ENCODE measurements at places on chromosomes 2 and 18.

- H3K36me3 ChIP-seq: no peaks in the 10 kb centered on the region
- no peak overlapping the region for H3K4me3 ChIP-seq
- H3K4me1 ChIP-seq: peaks cover 22% of the 10 kb centered on the region
- H3K27ac ChIP-seq: peak overlapping the region; percentile 17
- no peaks in the 10 kb centered on the region for H3K27me3 ChIP-seq
- no peak for DNase-seq
These were observed 153.7 kb upstream of the VRK2 start for GRCh38 chr2:57892920-57893319.

DNA sequence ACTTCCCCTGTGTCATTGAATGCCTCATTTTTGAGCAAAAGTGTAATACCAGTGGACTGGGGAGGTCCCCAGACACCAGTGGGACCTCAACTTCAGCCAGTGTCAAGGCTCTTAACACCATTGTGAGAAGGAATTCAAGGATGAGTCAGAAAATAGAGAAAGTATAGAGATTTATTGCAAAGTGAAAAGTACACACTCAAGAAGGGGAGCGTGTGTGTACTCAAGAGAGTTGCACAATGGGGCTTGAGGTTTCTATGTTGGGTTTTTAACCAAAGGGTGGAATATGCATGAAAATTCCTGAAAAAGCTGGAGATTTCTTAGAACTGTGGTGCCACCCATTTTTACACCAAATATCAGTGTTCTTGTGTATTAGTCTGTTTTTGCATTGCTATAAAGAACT is 81.9 kb downstream of the ADCYAP1 start:
- H3K4me3 ChIP-seq: no peak overlapping the region
- no peaks in the 10 kb centered on the region for H3K36me3 ChIP-seq
- no peak for DNase-seq
- H3K4me1 ChIP-seq: no peaks in the 10 kb centered on the region
- H3K27me3 ChIP-seq: no peaks in the 10 kb centered on the region

DNA sequence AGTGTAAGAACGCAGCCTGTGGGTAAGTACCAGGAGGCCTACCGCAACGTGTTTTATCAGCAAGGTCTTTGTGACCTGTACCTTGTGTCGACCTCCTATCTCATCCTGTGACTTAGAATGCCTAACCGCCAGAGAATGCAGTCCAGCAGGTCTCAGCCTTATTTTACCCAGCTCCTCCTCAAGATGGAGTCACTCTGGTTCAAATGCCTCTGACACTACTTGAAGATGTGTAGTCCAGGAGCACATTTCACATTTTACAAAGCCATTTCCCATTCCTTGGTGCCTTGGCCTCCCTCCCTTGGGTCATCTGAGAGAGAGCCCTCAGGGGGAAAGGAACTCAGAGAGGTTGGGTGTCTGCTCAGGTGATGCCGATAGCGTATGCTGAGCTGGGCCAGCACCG is 6.6 kb upstream of the HPCAL1 start:
- no peak overlapping the region for H3K27ac ChIP-seq
- no peak for DNase-seq
- no peaks in the 10 kb centered on the region for H3K27me3 ChIP-seq
- H3K4me3 ChIP-seq: no peak overlapping the region
- peaks cover 3% of the 10 kb centered on the region for H3K4me1 ChIP-seq

- H3K27me3 ChIP-seq: no peaks in the 10 kb centered on the region
- H3K27ac ChIP-seq: peak overlapping the region; percentile 14
- no peak overlapping the region for H3K4me3 ChIP-seq
- peaks cover 21% of the 10 kb centered on the region for H3K4me1 ChIP-seq
- DNase-seq: no peak
- H3K36me3 ChIP-seq: peaks cover 4% of the 10 kb centered on the region
These were observed 17.5 kb downstream of the ARPC2 start for GRCh38 chr2:218234521-218234920.

DNA sequence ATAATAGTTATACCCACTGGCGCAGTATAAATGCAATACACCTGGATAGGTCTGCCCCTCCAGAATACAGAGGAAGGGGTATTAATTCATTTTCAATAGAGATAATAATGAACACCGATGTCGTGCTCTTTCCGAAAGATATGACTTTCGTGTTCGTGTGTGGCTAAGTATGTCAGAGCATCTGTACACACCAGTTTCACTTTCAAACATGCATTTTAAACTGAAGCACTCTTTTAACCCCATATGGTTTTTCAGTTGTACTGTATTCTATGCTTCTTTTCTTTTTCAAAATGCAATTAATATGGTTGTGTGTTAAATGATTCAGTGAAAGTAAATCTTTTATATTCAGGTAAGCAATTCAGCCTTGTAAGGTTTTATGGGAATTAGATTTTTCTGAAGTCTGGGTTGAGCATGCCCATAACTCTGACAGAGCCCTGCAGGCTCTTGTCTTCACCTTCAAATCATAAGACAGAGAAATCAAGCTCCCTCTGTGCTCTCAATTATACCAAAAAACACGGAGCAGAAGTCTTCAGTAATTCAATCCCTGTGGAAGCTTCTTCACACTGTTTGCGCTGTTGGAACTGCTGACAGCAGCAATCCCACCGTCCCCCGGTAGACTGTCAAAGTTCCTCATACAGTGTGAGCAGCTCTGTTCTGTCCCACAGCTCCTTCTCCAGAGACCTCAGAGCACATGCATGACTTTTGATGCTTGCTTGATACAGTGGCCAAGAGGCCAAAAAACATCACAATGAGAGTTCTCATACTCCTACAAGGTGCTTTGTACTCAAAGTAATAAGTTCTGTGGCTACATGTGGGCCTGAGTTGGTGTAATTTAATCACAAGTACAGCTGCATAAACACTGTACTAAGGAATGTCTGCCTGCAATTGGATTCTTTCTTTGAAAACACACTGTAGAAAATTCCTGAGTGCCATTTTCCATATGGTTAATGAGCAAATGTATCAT is 186.8 kb downstream of the ZNF521 start:
- DNase-seq: peak; percentile 4
- H3K27me3 ChIP-seq: no peaks in the 10 kb centered on the region
- H3K4me1 ChIP-seq: no peaks in the 10 kb centered on the region
- no peak overlapping the region for H3K27ac ChIP-seq
- H3K36me3 ChIP-seq: no peaks in the 10 kb centered on the region

DNA sequence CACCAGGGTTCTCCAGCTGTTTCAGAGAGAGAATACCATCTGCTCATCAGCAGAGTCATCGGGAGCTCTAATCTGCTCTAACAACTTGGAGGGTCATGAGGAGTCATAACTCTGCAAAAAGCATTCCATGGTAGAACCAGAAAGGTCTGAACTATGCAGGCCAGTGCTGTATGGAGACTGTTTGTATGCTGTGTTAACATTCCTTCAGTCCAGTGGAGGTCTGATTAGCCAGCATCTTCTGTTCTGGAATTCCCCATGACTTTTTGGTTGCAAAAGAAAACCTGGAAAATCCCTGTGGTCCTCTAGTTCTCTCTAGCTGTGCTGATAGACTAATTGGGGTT is 9.4 kb upstream of the ITGB6 start:
- H3K27me3 ChIP-seq: no peaks in the 10 kb centered on the region
- no peak overlapping the region for H3K4me3 ChIP-seq
- DNase-seq: peak; percentile 56
- no peaks in the 10 kb centered on the region for H3K36me3 ChIP-seq
- H3K27ac ChIP-seq: peak overlapping the region; percentile 89
- peaks cover 25% of the 10 kb centered on the region for H3K4me1 ChIP-seq

GRCh38 chr2:20139407-20140172 is 85.3 kb downstream of the SDC1 start:
- H3K27ac ChIP-seq: peak overlapping the region; percentile 50
- H3K4me3 ChIP-seq: no peak overlapping the region
- H3K4me1 ChIP-seq: peaks cover 14% of the 10 kb centered on the region
- no peak for DNase-seq
- no peaks in the 10 kb centered on the region for H3K36me3 ChIP-seq

- H3K4me1 ChIP-seq: no peaks in the 10 kb centered on the region
- no peak for DNase-seq
- no peaks in the 10 kb centered on the region for H3K36me3 ChIP-seq
- H3K27me3 ChIP-seq: no peaks in the 10 kb centered on the region
- no peak overlapping the region for H3K27ac ChIP-seq
These were observed 22.6 kb downstream of the DHRS9 start for GRCh38 chr2:169091761-169092519.

GRCh38 chr2:37570773-37571586 is 100.5 kb downstream of the CDC42EP3 start:
- no peak overlapping the region for H3K4me3 ChIP-seq
- peak; percentile 63 for DNase-seq
- peaks cover 20% of the 10 kb centered on the region for H3K4me1 ChIP-seq
- peak overlapping the region; percentile 64 for H3K27ac ChIP-seq
- no peaks in the 10 kb centered on the region for H3K27me3 ChIP-seq

All from hepatocyte (in vitro differentiated cells).